Erythroblast (primary cell): ENCODE measurements at places on chromosomes 2 and 18.

DNA sequence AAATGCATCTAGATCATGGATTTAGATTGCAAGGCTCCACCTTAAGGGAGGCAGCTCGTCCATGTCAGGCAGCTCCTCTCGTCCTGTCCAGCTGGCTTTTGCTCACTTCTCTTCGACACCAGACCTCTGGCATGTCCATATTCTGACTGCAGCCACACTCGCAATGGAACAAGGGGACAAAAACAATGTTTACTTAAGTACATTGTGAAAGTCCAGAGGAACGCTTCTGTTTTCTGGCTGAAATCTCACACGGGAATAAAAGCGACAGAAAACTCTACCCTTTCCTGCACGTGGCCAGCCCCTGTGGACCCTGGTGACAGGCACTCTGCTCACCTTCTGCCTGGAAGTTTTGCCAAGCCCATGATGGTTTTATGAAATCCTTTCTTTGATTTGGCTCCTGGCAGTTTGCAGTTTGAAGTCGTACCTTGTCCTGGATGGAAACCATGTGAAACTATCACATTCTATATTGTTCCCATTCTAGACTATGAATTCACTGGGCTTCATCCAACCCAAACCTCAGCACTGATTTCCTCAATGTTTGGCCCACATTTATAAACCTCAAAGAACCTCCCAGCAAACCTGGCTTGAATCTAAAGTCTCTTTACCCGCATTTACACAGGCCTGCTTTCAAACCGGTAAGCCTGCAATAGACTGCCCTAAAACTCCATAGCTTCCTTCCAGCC, 134.3 kb upstream of the PIEZO2 start:
- no peak for DNase-seq

DNA sequence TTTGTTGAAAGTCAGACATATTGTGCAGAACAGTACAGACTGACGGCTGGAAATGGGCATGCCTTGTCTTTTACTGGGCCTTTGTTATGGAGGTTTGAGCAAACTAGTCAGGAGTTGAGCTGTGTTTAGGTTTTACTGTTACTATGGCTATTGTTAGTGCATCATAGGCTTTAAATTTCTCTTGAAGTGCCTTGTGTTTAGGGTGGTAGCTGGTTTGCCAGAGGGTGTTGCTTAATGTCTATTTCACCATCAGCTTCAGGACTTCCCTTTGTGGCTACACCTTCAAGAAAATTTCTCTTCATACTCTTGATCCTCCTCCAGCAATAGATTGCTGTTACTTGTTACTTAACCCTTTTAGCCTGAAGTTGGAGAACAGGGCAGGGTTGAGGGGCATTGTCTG, 104.6 kb downstream of the CAPN13 start:
- no peak for DNase-seq

GRCh38 chr2:100317634-100318033, 4.7 kb downstream of the LONRF2 start:
- DNase-seq = peak; percentile 7

- no peak for DNase-seq
Measured at GRCh38 chr2:57373530-57373929, 673.1 kb upstream of the VRK2 start.

DNA sequence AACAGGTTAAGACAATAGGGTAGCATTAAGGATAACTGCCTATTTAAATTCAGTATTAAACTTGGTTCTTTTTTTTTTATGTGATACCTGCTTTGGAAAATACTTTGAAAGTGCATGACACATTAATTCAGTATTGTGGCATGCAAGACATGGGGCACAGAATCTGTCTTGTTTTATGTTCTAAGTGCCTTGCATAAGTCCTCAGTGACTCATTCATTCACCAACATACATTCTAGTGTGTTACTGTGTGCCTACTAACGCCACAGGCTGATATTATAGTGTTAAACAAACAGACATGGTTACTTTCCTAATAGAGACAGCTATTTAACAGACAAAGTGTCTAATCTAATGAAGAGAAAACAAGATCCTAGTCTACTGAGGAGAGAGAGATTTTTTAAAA, 91.7 kb downstream of the GCA start:
- DNase-seq = no peak

DNA sequence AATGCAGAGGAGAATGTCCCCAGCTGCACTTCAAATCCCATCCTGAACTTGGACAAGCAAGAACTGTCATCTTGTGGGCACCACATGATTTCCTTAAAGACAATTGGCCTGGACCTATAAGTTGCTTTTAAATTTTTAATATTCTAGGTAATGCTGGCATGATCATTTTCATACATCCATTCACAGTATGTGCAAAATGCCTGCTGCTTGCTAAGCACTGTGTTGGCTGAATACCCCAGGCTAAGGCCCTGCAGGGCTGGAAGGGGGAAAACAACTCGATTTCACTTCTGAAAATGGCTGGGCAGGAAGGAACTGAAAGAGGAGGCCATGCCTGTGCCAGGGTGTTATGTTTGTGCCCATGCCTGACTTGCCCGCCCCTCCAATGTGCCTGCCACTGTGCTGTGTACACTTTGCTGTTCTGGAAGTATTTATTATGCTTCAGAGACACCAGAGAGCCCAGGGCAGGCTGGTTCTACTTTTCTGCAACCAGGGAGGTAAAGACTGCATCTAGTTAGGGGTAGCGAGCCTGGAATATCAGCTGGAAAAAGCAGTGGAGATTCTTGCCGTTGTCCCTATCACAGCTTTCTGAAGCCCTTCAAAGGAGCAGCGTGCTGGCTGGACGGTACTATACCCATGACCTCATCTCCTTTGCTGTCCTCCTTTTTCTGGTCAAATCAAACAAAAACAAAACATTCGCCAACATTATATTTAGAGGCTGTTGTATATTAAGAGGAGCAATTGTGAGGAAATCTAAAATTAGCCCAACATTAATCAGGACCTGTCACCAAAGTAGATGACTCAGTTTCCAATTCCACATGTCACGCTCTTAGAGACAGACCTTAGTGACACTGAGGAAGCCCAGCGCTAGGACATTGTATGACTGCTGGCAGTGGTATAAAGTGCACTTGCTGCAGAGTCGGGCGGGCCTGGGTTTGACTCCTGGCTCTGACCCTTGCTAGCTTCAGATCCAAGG, 158.1 kb downstream of the DDX1 start:
- no peak for DNase-seq

- DNase-seq = no peak
Measured at GRCh38 chr2:7508296-7508943, 591.2 kb downstream of the RNF144A start.

DNA sequence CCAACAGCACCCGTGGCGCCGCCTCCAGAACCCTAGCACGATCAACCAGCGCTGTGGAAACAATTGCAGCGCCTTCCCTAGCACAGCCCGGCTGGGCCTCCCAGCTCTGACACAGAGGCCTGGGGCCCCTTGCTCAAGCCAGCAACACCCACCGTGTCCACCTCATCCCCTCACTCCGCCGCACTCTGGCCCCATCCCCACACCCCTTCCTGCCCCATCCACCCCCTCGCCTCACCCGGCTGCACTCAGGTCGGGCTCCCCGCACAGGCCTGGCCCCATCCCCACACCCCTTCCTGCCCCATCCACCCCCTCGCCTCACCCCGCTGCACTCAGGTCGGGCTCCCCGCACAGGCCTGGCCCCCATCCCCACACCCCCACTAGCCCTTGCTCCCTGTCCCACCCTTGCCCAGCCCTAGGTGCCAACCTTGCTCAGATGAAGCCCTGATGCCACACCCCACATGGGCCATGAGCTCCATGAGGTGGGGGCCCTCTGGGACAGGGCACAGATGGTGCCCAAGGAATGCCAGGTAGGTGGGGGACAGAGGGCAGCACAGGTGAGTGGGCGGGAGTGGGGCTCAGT, 28.7 kb downstream of the KIF1A start:
- DNase-seq = no peak

- DNase-seq = no peak
Measured at GRCh38 chr2:186205254-186205911, 280.7 kb upstream of the ZC3H15 start.

DNA sequence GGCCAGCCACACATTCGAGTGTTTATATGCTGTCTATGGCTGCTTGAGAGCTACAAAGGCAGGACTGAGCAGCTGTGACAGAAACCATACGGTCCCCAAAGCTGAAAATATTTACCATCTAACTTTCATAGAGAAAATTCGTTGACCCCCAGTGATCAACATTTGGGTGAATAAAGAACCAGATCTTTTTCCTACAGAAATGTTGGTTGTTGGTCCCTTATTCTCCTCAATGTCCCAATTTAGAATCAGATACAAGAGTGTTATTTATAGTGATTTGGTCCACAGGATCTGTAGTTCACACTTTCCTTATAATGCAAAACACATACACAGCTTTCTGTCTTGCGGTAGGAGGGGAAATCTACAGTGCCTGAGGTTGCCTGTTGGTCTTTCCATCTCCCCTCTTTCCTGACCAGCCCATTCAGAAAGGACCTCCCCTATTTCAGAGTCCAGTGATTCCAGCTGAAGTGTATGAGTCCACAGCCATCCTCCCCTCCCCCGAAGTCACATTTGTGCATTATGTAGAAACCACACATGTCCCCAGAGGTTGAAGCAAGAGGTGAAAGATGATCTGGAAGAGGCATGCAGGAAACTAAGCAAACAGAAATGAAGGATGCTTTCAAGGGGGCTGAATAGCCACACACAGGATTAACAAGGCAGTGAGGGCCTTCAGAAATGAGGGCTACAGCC, 61.9 kb downstream of the SPRED2 start:
- no peak for DNase-seq

- DNase-seq = no peak
Measured at GRCh38 chr2:199405241-199405640, 52.5 kb downstream of the SATB2 start.

GRCh38 chr18:12651651-12652050, 6.3 kb downstream of the SPIRE1 start:
- DNase-seq = no peak

DNA sequence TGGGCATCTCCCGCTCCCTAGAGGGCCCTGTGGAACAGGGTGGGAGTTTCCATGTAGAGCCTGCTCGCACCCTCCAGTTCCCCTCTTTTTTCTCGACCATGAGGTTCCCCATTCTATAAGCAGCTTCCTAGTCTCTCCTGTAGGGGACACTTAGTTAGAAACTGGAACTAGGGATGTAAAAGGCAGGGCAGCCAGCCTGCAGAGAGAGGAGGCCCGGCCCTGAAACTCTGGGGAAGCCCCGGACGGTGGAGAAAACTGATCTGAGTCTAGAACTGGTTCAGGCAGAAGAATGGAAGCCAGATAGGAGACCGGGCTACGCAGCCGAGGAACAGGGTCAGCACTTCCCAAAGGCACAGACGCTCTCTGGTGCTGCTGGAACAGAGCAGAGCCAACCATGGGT, 51.6 kb upstream of the ATG16L1 start:
- no peak for DNase-seq

DNA sequence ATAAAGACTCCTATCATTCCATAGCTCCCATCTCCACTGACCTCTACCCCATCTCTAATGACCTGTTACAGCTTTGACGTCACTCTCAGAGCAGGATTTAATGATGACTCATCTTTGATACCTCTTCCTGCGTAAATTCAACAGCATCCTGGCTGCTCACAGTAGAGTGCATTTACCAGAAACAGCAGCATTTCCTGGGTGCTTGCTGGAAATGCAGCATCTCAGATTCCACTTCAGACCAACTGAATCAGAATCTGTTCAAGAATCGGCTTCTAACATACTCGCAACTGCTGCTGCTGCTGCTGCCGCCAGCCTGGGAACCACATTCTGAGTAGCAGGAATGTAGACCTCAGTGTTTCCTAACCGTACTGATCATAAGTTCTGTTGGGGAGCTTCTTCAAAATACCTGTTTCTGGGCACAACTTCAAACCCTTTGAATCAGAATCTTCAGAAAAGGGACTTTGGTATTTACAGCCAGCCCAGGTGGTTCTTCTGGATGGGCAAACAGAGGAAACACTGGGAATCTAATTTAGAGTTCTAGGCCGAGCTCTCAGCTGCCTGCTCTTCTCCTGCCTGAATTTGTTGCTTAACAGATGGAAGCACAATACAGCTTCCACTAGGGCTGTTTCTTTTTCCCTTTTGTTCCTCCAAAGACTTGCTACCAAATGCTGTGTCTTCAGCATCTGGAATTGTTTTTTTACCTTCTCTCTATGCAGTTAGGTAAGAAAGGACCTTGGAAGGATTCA, 241.4 kb downstream of the NCKAP5 start:
- DNase-seq = no peak

GRCh38 chr18:74063557-74063956, 84.1 kb downstream of the FBXO15 start:
- DNase-seq = no peak

- DNase-seq = no peak
Measured at GRCh38 chr18:64993695-64994094, 757.1 kb upstream of the CDH7 start.

- DNase-seq = peak; percentile 84
Measured at GRCh38 chr2:231227310-231228162, 29.1 kb downstream of the ARMC9 start.

GRCh38 chr2:91477731-91478672, 2786.5 kb downstream of the RPIA start:
- DNase-seq = no peak

DNA sequence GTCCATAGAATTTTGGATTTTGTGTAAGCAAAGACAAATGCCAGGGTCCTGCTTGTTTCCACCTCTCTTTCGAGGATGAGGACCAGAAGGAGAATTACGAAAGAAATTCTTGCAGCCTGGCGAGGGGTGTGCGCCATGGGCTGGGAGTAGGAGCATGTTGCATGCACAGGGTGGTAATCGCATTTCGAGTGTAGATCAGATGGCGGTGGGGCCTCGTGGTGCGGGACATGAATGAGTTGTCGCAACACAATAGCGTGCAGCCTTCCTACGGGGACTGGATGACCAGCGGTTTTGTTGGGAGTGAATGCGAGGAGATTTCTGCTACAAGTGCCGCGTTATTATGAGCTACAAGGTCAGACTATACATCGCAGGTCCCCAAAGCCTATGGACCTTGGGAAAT, 4.2 kb upstream of the EN1 start:
- DNase-seq = no peak

GRCh38 chr2:44833171-44834069, 108.1 kb upstream of the SIX3 start:
- no peak for DNase-seq

GRCh38 chr2:181998891-181999654, 13.4 kb downstream of the PPP1R1C start:
- DNase-seq = no peak

DNA sequence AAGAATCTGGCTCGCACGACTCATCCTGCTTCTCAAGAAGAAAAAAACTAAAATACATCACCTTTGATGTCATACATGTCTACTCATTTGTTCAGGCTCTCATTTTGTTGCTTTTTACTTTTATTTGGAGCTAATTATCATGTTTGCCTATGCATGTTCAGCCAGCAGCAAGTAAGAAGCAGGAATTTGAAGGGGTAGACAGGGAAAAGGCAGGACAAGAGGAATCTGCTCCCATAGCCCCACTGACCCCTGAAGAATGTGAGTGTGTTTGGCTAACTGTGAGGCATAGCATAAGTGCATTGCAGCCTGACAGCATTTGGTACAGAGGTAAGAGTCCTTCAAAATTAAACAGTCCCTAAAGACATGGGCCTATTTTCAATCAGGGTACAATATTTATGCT, 72.7 kb downstream of the NYAP2 start:
- no peak for DNase-seq

- peak; percentile 5 for DNase-seq
Measured at GRCh38 chr2:10222-10875, 36.0 kb downstream of the FAM110C start.

GRCh38 chr18:61823595-61823994, 69.2 kb downstream of the RNF152 start:
- no peak for DNase-seq
